ENCODE measurements at places on chromosomes 3 and 15.

GRCh38 chr15:59680870-59681269 is 8.2 kb downstream of the BNIP2 start:
- no peak for DNase-seq

GRCh38 chr3:150421799-150422548 is 13.9 kb downstream of the TSC22D2 start:
- no peak for DNase-seq

DNA sequence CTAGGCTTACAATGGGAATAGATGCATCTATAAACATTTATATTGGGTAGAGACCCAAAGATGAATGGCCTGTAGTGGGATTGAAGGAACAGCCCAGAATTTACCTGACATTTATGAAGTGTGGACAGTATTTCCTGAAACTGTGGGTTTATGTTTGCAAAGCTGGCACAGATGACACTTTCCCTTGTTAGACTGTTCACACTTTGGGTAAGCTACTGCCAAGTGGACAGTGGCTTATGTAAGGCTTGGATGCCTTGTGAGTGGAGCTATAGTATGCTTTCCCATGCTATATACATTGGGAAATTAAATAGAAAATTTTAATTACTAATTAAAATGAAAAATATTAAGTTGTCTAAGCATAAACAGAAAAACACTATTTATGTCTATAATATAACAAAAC is 48.5 kb downstream of the STARD9 start:
- DNase-seq = no peak

GRCh38 chr3:56930706-56931105 is 129.0 kb upstream of the ARHGEF3 start:
- no peak for DNase-seq

DNA sequence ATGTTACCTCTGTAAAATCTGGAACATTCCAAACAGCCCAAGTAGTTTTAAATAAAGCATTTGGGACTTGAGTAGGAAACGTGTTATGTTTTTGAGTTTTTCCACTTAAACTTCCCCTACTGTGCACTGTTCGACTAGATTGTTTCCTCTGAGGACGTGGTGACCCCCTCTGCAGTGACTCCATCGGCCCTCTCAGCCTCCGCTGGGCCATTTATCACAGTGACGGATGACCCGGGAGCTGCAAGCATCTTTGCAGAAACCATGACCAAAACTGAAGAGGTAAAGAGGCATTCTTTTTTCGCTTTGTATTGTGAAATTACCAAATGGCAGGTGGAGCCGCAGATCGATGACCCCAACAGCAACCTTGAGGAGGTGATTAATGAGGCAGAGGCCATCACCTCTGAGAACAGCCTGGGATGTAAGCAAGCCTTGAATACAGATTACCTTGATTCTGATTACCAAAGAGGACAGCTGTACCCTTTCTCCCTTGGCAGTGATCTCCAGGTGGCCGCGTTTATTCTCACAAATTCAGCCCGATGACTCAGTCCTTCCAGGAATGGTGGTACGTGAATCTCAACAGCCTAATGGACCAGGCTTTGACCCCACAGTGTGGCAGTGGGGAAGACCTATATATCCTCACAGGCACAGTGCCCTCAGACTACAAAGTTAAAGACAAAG is 79.1 kb upstream of the FAN1 start:
- DNase-seq = no peak
